Esophagus squamous epithelium (tissue), 5 donors: ENCODE measurements at places on chromosomes 1 and 21.

DNA sequence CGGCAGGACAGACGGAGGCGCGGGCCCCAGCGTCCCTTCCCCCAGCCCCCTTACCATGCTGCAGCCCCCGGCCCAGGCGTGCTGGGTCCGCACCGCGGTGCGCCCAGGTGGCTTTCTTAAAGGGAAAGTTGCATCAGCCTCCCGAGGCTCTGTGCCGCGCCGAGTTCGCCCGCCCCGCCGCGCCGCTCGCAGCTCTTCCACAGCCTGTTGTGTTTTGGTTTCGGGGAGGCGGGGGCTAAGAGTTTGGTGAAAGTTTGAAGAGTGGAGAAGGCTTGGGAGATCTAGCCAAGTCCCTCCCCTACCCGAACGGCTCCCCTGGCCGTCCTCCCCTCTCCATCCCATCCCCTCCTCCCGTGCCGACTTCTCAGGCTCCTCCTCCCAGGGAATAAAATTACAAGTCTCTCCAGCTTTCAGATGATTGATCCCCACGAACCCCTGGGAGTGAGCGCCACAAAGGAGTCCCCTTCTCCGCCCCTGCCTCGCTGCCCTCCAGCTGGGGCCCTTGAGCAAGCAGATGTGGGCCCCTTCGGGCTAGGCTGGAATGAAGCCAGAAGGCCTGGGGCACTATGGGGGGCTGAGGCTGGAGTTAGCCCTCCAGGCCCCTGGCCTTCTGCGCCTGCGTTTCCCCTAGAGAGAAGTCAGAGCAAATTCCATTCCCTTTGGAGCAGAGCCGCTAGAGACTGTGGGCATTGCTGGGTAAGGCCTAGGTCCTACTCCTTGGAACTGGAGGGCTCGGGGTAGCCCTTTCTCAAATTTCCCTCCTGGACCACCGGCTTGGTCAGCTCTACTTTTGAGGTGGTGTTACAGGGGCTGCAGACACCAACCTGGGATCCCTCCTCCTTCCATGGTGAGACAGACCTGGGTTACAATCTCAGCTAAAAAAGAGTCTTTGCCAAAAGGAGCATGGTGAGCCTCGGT lies at the start of gene SLC6A9:
Gene SLC6A9, minus strand, starts transcription at position 211 of the 918 bp plus-strand sequence. CDS start 7,185 bp downstream, outside the sequence.
- DNase-seq = no peak

GRCh38 chr1:173347282-173347818 lies 129.8 kb upstream of the PRDX6 start:
- no peak for DNase-seq

GRCh38 chr1:61612602-61613001 lies 112.3 kb downstream of the TM2D1 start:
- no peak for DNase-seq

- DNase-seq = no peak
Measured at GRCh38 chr1:165738794-165739193, 29.9 kb downstream of the TMCO1 start.

DNA sequence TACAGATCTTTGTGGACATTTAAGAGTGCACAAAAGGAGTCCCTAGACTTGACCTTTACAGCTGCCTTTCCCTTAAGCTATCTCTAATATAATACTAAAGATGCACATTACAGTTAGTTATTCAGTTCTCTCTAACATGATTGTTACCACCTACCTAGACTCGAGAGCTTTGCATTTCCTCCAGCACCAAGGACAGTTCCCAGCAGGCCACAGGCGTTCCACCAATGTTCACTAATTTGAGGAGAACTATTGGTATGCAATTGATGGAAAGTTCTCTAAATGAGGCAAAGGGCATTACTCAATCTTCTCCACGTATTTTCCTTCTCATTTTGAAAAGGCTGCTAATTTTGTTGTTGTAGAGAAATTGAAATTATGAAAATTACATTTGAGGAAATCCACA lies 5.4 kb upstream of the NTNG1 start:
- no peak for DNase-seq

GRCh38 chr1:56435434-56436262 lies 143.7 kb downstream of the PLPP3 start:
- no peak for DNase-seq

DNA sequence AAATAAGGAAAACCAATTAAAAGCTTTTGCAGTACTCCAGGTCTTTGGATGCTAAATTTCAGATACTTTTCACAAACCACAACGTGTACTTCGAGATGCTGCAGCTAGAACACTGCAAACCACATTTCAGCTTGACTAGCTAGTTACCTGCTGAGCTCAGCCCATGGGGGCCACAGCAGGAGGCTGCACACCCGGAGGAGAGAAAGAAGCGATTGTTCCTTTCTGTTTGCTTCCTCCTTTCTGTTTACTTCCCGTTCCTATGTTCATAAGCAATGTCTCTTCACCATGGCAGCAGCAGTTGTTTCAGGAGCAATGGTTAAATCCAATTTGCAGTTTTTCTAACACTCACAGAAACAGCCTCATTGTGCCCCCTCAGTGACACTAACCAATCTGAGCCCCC lies 225.6 kb upstream of the FGGY start:
- no peak for DNase-seq

- DNase-seq = no peak
Measured at GRCh38 chr1:202165267-202165941, 5.0 kb upstream of the PTPN7 start.

GRCh38 chr1:175338387-175339135 lies 146.0 kb upstream of the KIAA0040 start:
- no peak for DNase-seq

- DNase-seq = no peak
Measured at GRCh38 chr1:91609551-91609950, 108.9 kb downstream of the CDC7 start.

DNA sequence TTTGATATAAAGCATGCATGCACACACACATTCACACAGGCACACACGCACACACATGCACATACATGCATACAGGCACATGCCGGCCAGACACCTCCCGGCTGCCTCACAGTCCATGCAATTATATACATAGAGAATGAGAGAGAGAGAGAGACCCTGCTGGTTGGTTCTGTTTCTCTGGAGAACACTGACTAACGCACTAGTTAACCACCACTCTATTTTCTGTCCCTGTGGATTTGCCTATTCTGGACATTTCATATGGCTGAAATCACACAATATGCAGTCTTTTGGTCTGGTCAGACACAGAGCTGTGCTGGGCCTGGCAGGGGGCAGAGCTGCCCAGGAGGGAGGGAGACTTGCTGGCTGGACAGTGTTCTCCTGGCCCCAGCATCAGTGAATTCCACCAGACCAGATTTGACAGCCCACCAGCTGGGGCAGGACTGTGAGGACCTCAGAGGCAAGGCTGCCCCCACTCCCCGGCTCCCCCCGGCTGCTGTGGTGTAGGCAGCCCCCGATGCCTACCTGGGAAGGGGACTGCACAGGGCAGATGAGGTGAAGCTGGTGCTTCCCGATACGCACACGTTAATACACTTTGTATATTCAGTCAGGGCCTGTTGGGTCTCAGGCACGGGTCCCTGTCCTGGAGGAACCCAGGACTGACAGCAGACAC lies 152.2 kb downstream of the NPHP4 start:
- DNase-seq = no peak

DNA sequence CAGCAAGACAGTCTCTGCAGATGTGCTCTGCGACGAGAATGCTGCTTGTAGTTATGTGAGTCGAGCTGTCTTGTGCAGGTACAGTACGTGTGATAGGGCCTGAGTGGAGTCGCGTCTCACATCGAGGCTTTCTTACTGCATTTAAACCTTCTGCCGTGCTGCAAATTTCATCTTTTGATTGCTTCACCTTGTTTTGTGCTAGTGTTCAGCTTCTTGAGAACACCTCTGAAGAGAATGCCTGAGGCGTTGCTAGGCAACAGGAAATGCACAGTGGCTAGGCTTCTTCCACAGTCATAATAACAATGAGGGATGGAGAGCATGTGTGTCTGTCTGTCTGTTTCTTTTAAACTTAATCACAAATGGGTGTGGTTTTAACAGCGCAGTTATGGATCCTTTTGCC lies 52.9 kb downstream of the MRPS6 start:
- DNase-seq = no peak

- no peak for DNase-seq
Measured at GRCh38 chr1:215475796-215476481, 91.2 kb upstream of the KCTD3 start.

DNA sequence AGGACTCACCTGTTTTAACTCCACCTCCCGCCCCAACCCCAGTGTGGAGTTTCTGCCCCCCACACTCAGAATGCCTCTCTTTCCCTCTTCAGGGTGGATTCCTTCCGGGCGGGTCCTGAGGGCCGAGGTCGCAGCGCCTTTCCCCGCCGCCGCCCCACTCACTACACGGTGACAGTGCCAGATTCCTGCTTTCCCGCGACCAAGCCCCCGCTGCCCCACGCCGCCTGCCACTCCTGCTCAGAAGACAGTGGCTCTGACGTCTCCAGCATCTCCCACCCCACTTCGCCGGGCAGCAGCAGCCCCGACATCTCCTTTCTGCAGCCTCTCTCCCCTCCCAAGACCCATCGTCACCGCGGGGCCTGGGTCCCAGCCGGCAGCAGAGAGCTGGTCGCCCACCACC lies 16.7 kb downstream of the INAVA start:
- DNase-seq = no peak

DNA sequence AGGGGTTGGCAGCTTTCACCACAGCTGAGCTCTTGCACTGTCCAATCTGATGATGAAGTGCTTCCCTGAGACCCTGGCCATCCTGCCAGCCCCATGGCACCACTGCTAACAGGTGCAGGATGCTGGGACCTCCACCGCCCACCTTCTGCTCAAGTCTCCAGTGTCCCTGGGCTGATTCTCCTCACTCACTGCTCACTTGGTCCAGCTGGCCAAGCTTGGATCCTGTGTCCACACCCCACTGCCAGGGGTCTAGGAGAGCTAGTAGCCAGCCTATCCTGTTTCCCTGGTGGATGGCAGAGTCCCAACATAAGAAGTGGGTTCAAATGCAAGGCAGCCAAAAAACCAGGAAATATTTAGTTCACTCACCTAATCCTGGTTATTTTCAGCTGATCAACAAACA lies 217.2 kb upstream of the IRF2BP2 start:
- DNase-seq = no peak

- DNase-seq = no peak
Measured at GRCh38 chr1:87239997-87240605, 88.6 kb upstream of the LMO4 start.

GRCh38 chr1:236023926-236024565 lies 40.8 kb downstream of the NID1 start:
- DNase-seq = no peak

DNA sequence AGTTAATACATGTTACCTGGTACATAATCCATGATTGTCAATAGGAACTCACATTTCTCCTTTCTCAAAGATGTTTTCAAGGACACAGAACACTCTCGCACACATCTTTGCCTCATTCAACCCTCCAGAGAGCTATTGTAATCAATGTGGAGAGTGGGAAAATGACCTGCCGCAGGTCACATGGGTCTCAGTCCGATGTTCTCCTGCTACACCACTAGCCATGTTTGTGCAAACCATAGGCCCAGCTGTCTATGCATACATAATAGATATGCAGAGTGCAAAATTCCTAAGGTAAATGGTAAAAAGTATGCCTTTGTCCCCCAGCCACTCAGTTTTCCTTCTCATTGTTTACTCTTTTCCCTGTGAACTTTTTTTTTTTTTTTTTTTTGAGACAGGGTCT lies 89.2 kb downstream of the ADSS2 start:
- no peak for DNase-seq

- no peak for DNase-seq
Measured at GRCh38 chr1:22709227-22709626, 1.4 kb upstream of the EPHB2 start.

- no peak for DNase-seq
Measured at GRCh38 chr1:166175032-166175431, 8.2 kb upstream of the FAM78B start.
